Urothelium cell line (cell line): ENCODE measurements at places on chromosomes 3 and 15.

GRCh38 chr3:35322070-35322469, 317.3 kb upstream of the ARPP21 start:
- DNase-seq = no peak

DNA sequence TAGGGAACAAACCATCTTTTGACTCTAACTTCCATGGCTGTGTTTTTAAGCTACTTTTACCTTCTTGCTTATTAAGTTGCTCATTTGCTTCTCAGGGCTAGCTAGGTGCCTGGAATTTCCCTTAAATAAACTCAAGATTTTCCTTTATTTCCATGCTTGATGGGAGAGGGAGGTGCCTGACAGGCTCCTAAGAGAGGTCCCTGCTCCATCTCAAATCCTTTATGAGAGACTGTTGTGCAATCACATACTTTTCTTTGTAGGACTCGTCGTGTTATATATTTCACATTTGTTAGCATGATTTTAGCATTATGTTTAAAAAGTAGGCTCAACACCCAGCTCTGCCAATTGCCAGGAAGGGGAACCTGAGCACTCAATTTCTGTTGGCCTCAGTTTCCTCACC, 95.7 kb downstream of the SAMMSON start:
- DNase-seq = no peak

DNA sequence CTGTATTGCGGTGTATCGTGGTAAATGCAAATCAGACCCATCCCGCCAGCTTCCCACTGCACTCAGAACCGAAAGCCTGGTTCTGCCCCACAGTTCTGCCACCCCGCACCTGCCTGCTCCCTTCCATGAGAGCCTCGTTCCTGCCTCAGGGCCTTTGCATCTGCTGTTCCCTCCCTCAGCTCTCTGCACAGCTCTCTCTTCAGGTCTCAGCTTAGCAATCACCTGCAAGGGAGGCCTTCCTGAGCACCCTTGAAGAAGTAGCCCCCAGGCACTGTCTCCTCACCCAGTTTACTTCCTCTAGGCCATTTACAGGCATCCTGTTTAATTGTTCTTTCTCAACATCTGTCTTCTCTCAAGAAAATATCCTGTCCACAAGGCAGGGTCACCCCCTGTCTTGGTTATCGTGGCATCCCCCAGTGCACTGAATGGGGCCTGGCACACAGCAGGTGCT, 13.3 kb upstream of the IQSEC1 start:
- no peak for DNase-seq

DNA sequence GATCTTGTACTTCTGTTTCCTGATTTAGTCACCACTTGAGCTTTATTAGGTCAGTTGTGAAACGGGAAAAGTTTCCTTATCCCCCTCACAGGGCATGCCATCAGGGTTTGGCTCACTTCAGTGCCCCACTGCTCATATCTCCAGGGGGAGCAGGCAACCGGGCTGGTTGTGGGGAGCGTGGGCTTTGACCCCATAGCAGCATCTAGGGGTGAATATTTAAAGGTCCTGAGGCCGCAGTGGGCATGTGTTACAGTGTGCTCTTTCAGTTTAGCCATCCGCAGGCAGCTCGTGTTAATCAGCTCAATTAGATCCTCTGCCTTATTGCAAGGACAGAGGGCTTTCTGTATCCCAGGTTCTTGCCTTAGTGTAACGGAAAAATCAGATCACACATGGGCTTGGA, 71.9 kb downstream of the MRPL46 start:
- DNase-seq = no peak

DNA sequence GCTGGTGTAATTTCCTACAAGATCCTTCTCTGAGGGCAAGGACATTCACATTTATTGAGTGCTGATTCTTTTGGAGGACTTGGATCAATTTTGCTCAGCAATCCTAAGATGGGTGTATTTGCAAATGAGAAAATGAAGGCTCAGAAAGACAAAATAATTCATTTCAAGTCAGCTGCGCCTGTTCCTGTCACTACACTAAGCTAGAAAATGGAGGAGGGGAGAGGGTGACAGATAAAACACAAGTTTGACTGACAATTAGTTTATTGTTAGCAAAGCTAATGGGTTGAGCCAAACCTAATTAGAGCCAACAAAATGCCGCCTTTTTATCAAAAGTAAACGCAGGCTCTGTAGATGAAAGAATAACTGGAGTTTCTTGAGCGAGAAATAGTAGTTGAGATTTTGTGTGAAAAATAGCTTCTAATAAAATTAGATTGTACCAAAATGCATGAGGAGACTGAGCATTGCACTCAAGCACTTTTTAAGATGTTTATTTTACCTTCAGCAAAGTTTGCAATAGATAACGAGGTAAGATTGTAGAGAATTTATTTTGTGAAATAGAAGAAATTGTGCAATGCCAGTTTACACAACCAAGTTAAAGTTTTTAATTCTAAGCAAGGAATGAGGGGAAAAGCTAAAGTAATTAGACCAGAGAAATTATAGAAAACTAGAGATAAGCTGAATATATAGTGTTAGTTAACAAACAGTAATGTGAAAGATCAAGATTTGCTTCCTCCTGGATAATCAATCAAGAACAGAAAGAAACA, 39.6 kb upstream of the SECISBP2L start:
- DNase-seq = no peak

DNA sequence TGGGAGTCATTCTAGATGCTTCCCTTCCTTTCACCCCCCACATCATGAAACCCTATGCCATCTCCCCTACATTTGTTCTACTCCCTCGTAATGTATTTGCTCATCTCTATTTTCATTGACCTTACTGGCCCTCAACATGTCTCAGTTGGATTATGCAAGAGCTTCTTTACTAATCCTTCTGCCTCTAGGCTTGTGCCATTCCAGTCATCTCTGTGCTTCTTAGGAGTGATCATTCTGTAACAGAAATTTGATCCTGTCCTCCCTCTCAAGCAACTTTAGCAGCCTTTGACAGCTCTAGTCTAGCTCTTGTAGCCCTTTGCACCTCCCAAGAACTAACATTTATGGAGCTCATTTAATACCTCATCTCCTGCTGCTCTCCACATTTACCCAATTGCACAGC, 64.7 kb downstream of the ISL2 start:
- DNase-seq = no peak

DNA sequence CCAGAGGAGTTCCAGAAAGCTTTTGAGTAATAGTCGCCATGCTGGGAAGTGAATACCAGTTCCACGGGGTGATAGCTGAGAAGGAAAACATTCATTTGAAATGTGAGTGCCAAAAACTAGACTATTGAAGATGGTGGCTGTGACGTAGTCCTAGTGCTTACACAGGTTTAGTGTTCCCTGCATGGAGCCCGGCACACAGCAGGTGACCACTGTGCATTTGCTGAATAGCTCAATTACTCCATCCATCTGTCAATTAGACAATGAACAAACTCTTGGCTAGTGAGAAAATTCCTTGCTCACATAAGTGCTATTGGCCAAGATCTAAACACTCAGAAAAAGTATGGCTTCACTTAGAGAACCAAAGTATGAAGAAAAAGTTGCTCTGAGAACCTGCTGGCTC, 448.1 kb upstream of the WNT5A start:
- no peak for DNase-seq

GRCh38 chr15:66454143-66454542, 43.4 kb downstream of the SNAPC5 start:
- DNase-seq = no peak

GRCh38 chr15:59398220-59398619, 25.5 kb upstream of the MYO1E start:
- no peak for DNase-seq

- DNase-seq = no peak
Measured at GRCh38 chr3:72141264-72141663, 356.3 kb upstream of the PROK2 start.

DNA sequence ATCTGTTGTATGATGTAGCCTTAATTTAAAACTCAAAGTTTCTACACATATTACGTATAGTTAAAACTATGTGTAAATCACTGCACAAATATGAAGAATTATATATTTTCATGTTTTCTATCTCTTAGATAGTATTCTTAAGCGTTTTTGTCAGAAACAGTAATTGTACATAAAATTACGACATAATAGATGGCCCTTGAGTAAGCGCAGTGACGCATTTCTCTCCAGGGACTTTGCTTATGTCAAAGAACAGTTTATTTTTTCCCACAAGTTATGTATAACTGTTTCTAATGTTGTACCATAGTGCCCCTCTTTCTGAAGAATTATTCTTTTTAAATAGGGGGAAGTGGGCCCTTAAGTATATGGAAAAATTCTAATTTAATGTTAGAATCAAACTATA, 934.0 kb downstream of the VGLL3 start:
- DNase-seq = no peak

- DNase-seq = no peak
Measured at GRCh38 chr3:77079988-77080610, 40.2 kb downstream of the ROBO2 start.

DNA sequence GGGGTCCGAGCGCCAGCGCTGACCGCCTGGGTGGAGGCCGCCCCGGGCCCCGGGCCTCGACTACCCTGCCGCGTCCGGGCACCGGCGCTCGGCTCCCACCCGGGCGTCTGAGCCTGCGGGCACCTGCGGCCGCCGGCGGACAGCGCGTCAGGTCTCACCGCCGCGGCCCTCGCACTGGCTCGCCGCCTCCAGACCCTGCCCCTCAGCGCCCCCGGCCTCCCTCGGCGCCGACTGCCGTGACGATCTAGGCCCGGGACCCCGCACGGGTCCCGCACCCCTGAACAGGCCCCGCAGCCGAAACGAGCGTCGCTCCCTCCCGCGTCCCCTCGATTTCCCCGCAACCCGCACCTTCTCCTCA, 297 bp downstream of the PRC1 start:
- peak; percentile 33 for DNase-seq

DNA sequence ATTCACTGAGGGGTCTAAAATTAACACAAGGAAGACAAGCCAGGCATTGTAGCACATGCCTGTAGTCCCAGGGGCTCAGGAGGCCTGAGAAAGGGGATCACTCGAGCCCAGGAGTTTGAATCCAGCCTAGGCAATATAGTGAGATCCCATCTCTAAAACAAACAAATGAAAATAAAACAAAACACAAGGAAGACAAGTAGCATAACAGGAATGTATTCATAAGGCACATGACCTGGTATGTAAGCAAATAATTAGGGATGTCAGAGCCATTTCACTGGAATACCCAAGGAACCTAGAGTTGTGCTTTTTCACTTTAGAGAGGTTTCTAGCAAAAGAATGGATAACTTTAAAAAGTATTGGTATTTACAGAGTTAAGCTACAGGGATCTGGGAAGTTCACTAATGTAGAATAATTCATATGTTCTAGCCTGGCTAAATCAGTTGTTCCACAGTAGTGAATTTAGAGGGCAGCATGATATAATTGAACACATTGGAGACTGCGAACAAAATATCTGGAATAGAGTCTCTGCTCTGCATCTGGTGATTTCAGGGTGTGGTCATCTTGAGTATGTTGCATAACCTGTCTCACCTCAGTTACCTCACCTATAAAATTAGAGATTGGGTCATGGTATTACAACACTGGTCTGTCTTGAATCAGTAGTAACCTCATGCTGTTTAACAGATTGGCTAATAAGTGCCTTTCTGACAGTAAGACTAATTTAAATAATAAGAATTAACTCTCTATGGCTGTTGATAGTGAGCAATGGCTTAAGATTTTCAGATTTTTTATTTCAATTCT, 9.3 kb downstream of the GRAMD1C start:
- no peak for DNase-seq

DNA sequence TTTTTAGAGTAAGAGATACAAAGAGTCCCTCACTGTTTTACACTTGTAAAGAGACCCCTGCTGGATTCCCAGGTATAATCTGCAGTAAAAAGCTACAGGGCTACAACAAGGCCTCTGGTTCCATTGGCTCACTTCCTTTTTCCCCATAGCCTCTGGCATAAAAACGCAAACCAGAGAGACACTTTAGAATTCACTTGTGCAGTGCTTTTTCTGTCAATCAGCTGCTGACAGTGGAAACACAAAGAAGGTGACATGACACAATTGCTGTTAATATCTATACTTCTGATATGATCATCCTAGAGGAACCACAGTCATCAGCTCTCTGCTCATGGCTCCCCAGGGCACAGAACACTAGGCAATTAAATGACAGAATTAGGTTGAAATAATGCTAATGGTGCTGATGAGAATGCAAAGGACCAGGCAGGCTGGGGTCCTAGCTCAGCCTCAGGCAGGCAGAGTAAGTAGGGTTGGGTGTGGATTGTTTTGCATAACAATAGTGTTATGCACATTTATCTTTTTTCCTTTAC, 667.9 kb upstream of the CFAP20DC start:
- DNase-seq = no peak
